ENCODE measurements at places on chromosomes 12 and 14.

GRCh38 chr14:78848234-78848820 lies 678.2 kb downstream of the NRXN3 start:
- DNase-seq = peak; percentile 44

- DNase-seq = no peak
Observed at GRCh38 chr12:65126482-65126881, 5.4 kb upstream of the WIF1 start.

DNA sequence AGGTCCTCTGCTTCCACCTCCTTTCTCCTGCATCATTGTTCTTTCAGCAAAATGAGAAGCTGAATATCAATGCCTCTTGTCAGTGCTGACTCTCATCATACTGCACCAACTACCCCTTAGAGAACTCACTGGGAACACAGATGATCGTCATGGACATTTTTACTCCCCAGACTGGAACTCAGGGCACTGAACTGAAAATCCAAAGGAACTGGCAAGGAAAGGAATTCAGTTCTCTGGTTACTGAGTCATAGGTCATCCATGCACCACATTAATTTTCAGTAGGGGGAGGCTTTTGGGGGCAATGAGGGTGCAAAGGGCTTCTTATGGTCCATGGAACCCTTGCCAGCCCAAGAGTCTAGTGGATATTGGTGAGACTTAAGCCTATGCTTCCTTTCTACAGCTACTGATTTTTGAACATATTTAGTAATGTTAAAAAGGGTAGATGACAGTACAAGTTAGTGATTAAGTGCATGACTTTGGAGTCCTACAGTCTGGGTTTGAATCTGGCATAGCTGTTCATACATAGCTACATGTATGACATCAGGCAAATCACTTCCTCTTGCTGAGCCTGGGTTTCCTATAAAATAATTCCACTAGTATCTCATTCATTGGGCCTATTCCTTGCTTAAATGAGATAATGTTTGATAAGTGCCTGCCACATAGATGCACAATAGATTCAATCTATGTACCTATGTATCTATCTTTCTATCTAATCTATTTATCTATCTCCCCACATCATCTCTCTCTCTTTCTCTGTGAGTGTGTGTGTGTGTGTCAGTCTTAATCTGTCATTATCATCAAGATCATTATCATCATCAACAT lies 29.2 kb downstream of the BBS10 start:
- DNase-seq = peak; percentile 38

GRCh38 chr12:110776410-110776809 lies 33.7 kb upstream of the PPP1CC start:
- DNase-seq = no peak

DNA sequence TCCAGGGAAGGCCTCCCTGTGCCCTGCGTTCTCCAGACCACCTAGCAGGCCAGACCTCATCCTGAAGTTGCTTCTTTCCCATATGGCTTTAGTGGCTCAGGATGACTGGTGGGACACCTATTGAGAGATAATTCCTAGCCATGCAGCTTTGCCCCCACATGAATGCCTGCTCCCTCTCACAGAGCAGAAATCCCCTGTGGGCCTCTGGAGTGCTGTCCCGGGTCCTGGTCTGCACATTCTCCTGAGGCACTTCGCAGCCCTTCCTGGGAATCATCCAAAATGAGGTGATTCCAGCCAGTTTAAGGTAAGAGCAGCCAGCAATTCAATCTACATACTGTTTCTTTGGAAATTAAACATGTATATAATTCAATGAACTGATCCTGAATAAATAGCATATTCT lies 135.9 kb downstream of the GPR65 start:
- DNase-seq = no peak

GRCh38 chr12:50517421-50518048 lies 12.8 kb downstream of the DIP2B start:
- DNase-seq = peak; percentile 66

DNA sequence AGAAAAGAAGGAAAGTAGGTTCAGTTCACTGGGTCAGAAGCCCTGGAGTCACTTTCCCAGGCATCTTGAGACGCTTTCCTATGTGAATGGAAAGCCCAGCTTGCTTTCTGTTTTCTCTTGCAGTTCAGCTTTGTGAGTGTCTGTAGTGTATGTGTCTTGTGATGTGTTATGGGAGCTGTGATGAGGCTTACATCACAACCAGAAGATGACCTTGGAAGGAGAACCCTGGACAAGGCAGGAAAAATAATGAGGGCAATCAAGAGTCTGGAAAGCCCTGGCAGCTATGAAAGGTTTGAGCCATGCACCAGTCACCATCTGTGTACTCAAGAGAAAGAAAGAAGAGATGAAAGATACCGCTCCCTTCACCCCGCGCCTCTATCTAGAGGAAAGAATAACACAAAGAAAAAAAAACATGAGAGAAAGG lies 35.2 kb upstream of the PTGR2 start:
- no peak for DNase-seq

GRCh38 chr12:39804898-39805297 lies 185.3 kb upstream of the ABCD2 start:
- DNase-seq = no peak

- DNase-seq = no peak
Observed at GRCh38 chr12:71186571-71187288, 28.9 kb upstream of the TSPAN8 start.

DNA sequence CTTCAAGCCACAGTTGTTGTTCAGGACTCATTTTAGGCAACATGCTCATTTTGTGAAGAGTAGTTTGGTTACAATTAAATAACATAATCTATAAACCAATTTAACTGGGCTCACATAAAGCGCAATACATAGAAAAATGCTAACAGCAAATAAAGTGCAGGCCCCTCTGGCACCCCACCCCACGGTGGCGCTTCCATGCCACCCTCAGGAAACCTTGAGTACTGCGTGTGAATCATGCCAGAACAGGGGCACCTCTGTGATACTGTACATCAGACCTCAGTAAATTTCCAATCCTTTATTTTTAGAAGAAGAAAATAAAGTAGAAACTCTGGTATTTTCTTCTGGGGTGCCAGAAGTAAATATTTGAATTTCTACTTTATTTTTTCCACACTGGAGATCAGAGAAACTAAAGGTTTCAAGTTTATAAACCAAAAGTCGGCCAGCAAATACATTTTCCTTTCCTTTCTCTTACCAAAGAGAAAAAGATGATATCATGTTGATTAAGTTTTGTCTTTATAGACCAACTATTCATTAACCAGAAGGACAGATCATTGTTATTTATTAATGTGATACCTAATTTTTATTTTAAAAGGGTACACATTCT lies 316.8 kb downstream of the PAWR start:
- peak; percentile 34 for DNase-seq

DNA sequence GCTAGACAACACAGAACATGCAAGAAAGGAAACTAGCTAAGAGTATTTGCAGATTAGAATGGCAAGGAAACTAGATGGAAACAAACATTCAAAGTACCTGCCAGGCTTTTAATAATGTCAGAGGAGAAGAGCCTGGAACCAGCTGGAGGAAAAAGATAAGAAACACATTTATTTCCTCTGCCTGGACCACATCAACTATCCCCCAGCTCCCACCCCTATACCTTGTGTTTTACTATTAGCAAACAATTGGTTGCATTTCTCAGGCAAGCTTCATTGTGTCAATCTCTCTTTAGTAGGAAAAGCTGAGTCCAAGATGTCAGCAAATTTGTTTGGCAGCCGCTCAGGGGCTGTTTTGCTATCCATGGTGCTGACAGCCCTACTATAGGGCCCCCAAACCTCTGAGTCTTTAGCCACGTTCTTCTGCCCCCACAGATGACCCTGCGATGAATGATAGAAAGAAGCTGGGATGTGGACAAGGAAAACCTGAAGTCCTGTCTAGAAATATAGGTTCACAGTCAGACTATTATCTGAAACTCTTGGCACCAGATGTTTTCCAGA lies 11.6 kb upstream of the SYNDIG1L start:
- peak; percentile 18 for DNase-seq

DNA sequence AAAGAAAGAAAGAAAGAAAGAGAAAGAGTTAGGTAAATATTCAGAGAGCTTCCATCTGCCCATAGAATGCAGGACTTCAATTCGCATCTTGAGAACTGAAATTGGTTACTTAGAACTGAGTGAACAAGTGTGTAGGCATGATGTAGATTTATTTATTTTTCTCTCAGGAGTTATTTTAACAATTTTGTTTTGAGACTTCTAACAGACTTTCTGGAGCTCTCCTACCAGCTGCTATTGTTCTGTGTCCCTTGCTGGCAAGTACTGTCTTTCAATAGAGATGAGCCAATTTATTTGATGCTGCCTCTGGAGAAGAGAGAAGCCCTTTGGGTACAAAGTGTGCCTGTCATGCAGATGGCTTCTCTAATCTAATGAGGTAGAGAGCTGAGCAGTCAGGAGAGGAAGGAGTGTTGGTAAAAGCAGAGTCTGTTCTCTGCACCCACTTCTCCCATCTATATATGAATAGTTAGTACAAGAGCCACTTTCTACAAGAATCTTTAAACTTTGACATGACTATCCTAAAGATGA lies 67.0 kb downstream of the SYT1 start:
- DNase-seq = no peak

DNA sequence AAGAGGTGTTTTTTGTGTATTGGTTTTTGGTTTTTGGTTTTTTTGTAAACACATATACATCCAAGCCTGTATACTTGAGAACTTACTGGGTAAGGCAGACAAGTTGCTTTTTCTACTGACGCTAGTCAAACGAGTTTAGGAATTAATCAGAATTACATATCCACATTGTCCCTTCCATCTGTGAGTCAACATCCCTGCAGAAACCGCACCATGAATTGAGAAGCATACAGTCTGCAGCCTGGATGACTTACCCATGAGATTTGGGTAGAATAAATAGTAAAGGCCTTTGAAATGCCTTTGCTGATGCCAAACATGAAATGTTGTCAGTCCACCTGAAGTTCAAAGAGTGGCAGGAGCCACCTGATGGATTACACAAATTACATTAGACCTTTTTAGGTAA lies 21.4 kb upstream of the C12orf42 start:
- no peak for DNase-seq

DNA sequence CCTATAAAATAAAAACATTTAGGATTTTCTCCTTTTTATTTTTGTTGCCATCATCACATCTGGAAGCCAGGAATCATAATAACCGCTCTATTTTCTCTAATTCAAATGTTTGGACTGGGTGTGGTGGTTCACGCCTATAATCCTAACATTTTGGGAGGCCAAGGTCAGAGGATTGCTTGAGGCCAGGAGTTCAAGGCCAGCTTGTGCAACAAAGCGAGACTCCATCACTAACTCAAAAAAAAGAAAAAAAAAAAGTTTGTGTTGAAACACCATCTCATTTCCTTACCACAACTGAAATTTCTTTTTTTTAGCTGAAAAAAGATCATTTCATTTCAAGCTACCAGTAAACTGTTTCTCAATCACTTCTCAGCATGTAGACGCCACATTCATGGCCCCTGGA lies 8.8 kb upstream of the BAZ1A start:
- no peak for DNase-seq

DNA sequence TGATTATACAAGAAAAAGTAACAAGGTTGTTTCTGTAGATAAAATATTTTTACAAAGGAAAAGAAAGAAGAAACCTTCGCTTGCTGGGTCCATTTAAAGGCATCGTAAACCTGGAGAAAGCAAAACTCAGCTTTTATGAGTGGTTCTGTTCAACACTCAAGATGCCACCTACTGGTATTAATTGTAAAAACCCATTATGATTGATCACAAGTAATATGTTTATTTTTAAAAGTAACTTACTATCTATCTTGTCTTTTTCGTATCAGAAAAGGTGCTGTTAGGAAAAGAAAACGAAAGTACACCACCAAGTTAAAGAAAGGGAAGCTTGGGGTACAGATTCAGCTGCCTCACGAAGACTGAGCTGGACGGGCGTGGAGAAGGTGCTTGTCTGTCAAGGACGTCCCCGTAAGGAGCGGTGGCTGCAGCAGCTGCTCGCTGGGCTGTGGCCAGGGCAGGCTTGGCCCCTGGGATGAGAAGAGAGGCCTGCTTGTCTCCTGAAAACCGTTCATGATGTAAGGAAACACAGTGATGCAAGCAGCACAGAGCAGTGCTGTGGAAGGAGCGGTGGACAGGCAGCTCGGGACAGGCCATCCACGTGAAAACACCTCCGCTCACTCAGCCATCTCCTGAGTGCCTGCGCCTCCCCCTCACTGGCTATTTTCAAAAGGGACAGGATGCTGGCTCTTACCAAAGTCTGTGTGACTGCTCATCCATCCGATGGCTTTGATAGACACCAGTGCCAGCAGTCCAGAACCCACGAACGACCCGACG lies 25.0 kb downstream of the SLC15A4 start:
- no peak for DNase-seq

- no peak for DNase-seq
Observed at GRCh38 chr12:77685901-77686300, 144.8 kb upstream of the NAV3 start.

GRCh38 chr14:56754921-56755320 lies 55.4 kb downstream of the OTX2 start:
- no peak for DNase-seq

GRCh38 chr14:95323917-95324316 lies 4.2 kb upstream of the CLMN start:
- DNase-seq = no peak

GRCh38 chr14:77103475-77103874 lies 5.4 kb downstream of the CIPC start:
- no peak for DNase-seq

- peak; percentile 78 for DNase-seq
Observed at GRCh38 chr12:110199339-110200123, 75.4 kb downstream of the IFT81 start.

GRCh38 chr14:20295067-20295466 lies 10.7 kb downstream of the TTC5 start:
- DNase-seq = no peak

DNA sequence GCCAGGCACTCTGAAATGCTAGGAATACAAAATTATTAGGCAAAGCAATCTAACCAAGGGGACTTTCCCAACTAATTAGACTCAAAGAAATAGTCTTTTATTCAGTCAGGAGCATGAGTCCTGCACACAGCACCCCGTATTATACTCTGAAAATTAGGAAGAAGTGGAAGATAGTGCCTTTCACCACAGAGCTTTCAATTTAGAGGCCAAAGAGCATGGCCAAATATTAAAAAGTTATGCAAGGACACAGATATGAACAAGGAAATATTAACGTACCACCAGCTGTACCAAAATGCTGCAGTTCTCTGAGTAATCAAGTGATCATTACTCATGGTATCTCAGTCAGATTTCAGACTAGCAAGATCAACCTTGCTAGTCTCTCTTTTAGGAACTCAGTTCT lies 22.6 kb upstream of the MDM2 start:
- DNase-seq = no peak

DNA sequence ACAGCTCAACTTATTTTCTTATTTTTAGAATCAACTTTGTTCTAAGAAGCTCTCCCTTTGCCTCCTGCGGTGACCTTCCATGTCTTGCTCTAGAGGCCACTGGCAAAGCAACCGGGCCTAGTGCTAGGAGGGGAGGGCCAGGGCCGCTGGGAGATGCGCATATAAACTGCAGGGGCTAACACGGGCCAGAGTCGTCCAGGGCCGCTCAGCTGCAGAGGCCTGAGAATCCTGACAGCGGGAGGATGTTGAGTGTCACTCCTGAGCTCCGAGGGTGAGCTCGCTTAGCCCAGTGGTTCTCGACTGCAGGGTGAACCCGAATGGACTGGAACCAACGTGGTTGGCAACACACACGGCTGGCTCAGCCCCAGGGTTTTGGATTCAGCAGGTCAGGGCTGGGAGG lies 6.5 kb upstream of the PIWIL1 start:
- DNase-seq = no peak

GRCh38 chr14:55746558-55746957 lies 166.6 kb downstream of the KTN1 start:
- DNase-seq = no peak

GRCh38 chr12:3980504-3981272 lies 107.5 kb upstream of the PARP11 start:
- no peak for DNase-seq
